Eye (tissue), 1 donor: ENCODE measurements at places on chromosomes 6 and 20.

- no peak for DNase-seq
Measured at GRCh38 chr6:108518714-108519576, 41.8 kb upstream of the FOXO3 start.

- DNase-seq, result no peak
Measured at GRCh38 chr6:165837948-165838745, 175.1 kb upstream of the PDE10A start.

GRCh38 chr20:1280195-1281102, 14.4 kb downstream of the SNPH start:
- no peak for DNase-seq

- DNase-seq, result no peak
Measured at GRCh38 chr6:46010771-46011170, 4.9 kb downstream of the CLIC5 start.

- DNase-seq, result no peak
Measured at GRCh38 chr6:47041741-47042140, 391 bp downstream of the ADGRF1 start.

DNA sequence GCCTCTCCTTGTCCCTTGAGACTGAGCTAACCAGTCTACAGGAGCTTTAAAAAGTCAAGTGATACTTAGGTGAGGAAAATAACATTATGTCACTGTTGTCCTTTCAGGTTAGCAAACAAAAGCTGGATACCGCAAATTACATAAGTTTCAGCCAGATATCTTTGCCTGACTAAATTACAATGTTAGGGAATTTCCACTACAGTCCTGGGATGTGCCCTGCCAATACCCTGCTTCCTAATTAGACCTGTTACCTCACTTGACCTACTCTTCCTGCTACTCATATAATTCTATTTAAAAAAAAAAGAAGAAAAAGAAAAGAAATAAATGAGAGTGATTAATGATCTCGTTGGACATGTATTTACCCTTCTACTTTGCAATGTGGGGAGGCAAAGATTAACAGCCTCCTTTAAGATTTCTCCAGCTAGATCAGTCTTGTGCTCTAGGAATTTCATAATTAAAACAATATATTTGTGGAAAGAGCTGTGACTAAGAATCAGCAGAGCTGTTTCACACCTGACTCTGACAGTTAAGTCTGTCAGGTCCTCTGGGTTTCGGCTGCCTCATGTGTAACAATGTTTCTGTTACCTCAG, 318.9 kb downstream of the HDGFL1 start:
- DNase-seq, result no peak

DNA sequence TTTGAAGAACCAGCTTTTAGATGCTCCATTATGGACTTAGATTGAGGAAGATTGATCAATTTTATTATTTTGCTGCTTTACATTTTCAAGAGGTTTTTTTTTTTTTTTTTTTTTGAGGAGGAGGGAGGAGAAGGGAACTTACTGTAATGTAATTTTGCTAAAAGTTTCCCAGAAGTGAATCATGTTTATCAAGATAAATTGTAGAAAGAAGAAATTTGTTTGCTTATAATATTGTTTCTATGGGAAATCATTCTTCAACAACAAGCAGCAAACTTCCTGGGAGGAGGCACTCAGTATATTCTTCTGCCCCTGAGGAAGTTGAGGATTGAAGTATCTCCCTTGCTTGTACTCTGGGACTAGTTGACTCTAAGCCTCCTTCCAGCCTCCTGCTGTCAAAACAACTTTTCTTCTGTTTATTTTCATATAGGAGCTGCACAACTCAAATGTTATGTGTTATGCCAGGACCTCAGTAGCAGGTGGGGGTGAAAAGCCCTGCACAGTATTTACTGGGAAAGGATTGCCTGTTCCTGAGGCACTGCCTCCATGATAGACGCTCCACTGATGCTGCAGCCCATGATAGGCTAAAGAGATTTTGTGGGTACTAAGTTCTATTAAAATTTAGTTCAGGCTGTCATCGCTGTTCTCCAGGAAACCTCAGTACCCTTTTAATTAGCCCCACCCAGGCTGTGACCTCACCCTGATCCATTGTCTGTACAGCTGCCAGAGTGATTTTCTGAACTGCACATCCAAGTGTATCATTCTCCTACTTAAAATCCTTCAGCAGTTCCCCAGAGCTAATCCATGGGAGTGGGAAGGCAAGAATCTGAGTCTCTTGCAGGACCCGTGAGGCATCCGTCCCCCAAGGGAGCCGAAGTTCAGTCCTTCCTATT, 51.9 kb downstream of the CARMIL1 start:
- DNase-seq, result peak; percentile 62

GRCh38 chr6:39353698-39354315, 31.3 kb upstream of the KCNK16 start:
- DNase-seq, result no peak

GRCh38 chr20:32164984-32165735, 42.4 kb downstream of the PLAGL2 start:
- DNase-seq, result no peak

DNA sequence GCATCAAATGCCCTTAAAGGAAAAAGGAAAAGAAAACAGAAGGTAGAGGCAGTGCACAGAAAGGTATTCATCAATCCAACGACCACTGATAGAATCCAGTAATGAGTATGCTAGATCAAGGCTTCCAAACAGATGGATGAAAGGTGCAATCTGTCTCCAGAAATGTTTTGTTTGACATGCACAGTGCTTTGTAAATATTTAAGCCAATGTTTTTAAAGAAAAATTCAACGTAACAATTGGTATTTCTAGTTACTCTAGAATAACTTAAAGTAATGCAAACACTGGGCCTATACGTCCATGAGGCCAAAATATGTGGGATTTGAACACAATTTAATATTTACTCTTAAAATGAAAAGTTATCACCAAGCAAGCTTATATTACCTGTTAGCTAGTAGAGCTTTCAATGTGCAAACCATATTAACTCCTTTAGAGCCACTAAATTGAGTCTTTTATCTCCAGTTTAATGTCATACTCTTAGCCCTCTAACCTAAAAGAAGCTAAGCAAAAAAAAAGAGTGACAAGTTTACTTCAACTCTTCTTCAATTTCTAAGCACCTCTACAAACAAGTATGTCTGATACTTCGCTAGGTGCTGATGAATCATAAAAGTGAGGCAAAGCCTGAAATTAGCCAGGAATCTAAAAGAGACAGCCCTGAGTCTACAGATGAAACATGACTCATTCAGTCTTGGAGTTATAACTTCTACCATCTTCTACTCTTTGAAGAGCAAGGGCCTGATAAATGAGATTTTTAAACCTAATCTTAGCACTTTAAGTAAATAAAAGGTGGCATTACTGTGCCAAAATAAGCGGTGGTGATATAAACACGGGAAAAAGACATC, 169.8 kb downstream of the PTPRK start:
- DNase-seq, result no peak

DNA sequence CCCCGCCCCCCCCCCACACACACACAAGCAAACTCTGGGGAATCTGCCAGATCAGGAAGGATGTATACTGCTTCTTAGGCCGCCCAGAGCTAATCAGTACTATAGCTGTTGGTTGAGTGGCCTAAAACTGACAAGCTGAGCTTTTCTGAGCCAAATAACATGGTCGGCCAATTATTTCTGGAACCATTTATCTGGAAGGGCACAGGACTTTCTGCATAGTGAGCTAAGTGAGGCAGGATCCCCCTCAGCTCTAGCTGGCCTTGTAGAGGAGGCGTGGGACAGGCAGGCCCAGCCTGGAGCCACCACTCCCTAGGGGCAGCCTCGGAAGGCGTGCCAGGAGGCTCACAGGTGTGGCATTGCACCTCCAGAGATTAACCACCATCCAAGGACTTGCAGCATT, 200.1 kb downstream of the TMEM242 start:
- DNase-seq, result no peak
